Mucosa of gallbladder (tissue), 1 donor: ENCODE measurements at places on chromosomes 13 and 19. TPM values are rescaled to one million over a fixed set of nuclear protein-coding genes. Genes with fewer than 3 reads are reported as not detected.

DNA sequence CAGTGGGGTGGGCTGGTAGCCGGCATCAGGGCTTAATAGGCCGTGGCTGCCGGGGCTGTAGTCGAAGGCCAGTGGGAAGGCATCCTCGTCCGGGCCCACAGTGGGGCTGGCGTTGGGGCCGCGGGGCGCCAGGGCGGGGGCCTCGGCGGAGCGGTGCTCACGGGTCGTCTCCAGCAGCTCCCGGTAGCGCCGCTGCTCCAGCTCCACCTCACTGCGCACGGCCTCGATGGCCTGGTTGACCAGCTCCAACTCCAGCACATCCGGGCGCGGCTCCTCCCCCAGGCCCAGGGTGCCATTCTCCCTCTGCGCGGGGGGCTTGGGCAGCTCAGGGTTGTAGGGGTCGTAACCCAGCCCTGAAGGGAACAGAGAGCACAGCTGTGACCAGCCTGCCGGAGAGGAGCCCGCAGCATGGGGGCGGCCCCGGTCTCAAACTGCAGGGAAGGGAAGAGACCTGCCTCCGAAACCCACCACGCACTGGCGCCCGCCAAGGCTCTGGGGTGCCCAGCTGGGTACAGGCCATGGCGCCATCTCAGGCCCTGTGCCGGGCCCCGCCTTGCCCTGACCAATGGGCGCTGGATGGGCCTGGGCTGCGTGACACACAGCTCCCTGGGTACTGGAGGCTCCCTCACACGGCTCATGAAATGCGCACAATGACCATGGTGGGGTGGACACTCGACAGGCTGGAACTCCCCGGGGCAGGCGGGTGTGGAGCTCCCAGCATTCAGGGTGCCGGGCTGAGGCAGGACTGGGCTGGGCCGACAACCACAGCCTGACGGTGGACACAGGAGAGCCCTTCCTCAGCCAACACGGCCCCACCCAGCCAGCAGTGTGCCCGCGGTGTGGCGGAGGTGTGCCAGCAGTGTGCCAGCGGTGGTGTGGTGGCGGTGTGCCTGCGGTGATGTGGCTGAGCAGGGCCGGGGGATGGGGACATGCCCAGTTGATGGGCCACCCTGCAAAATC is 16.5 kb upstream of the ATP8B3 start:
- DNase-seq: no peak

- DNase-seq: no peak
Observed at GRCh38 chr19:45471111-45471930, 3.5 kb downstream of the FOSB start.

GRCh38 chr13:39266426-39266825 is 228.2 kb downstream of the NHLRC3 start:
- no peak for DNase-seq

ZNF573 gene
- 8.3 TPM for total RNA-seq

GAPDHS gene
- not detected for total RNA-seq
